ENCODE measurements at places on chromosomes 11 and 22. TPM values are rescaled to one million over a fixed set of nuclear protein-coding genes. Genes with fewer than 3 reads are reported as not detected.

GRCh38 chr11:94932503-94932902 is 40.9 kb downstream of the CWC15 start:
- H3K27ac ChIP-seq, result no peak overlapping the region
- no peaks in the 10 kb centered on the region for H3K27me3 ChIP-seq
- DNase-seq, result no peak
- peaks cover 11% of the 10 kb centered on the region for H3K4me1 ChIP-seq

DNA sequence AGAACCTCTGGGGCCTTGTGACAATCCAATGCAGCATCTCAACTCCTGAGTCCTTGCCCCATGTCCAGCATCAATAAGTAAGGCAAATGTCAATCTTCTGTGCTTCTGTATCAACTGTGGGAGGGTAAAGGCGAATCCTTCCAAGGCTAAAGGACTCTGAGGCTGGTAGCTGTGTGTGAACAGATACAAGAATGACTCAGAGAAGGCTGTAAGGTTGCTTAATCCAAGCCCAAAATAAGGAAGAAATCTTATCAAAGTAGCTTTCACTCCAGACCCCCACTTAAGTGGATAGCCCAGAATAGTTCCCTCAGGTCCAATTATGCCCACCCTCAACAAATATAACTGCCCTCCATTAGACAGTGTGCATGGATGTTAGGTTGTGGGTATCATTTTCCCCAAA is 28.1 kb upstream of the SCGB1A1 start:
- peaks cover 38% of the 10 kb centered on the region for H3K27me3 ChIP-seq
- H3K4me3 ChIP-seq, result no peak overlapping the region
- peaks cover 11% of the 10 kb centered on the region for H3K4me1 ChIP-seq
- no peak overlapping the region for H3K27ac ChIP-seq

- H3K36me3 ChIP-seq, result no peaks in the 10 kb centered on the region
- H3K27me3 ChIP-seq, result no peaks in the 10 kb centered on the region
- no peak overlapping the region for H3K4me3 ChIP-seq
- DNase-seq, result no peak
- no peak overlapping the region for H3K27ac ChIP-seq
These were observed 53.6 kb upstream of the OR5D13 start for GRCh38 chr11:55719608-55720160.

- no peak overlapping the region for H3K4me3 ChIP-seq
- H3K4me1 ChIP-seq, result peaks cover 14% of the 10 kb centered on the region
- no peak overlapping the region for H3K27ac ChIP-seq
- no peaks in the 10 kb centered on the region for H3K27me3 ChIP-seq
- no peak for DNase-seq
These were observed 23.5 kb downstream of the MUC6 start for GRCh38 chr11:1012740-1013630.

BAIAP2L2 gene
- 0.70 TPM for total RNA-seq

UBQLN3 gene
- total RNA-seq, result 0.12 TPM

- H3K4me3 ChIP-seq, result no peak overlapping the region
- H3K36me3 ChIP-seq, result no peaks in the 10 kb centered on the region
- peaks cover 3% of the 10 kb centered on the region for H3K4me1 ChIP-seq
- no peak for DNase-seq
- no peak overlapping the region for H3K27ac ChIP-seq
- no peaks in the 10 kb centered on the region for H3K27me3 ChIP-seq
These were observed 20.4 kb downstream of the CCDC81 start for GRCh38 chr11:86395061-86395551.

All from activated CD8-positive, alpha-beta memory T cell treated with anti-CD3 and anti-CD28 coated beads, Interleukin-2, amount 10 ng/mL, durations not matched to agents 7 days and 5 days (primary cell).